ENCODE measurements at places on chromosomes 1 and 21.
A peak's percentile ranks its signal among the peaks of the same experiment; 100 is the strongest.

GRCh38 chr1:178093951-178094738 is at the start of gene RASAL2:
RASAL2 (plus strand) TSS chr1:178094104; CDS start chr1:178094493, 389 bp downstream.
- peak; percentile 4 for DNase-seq

GRCh38 chr1:152067150-152067549 is 21.7 kb downstream of the TCHHL1 start:
- no peak for DNase-seq

DNA sequence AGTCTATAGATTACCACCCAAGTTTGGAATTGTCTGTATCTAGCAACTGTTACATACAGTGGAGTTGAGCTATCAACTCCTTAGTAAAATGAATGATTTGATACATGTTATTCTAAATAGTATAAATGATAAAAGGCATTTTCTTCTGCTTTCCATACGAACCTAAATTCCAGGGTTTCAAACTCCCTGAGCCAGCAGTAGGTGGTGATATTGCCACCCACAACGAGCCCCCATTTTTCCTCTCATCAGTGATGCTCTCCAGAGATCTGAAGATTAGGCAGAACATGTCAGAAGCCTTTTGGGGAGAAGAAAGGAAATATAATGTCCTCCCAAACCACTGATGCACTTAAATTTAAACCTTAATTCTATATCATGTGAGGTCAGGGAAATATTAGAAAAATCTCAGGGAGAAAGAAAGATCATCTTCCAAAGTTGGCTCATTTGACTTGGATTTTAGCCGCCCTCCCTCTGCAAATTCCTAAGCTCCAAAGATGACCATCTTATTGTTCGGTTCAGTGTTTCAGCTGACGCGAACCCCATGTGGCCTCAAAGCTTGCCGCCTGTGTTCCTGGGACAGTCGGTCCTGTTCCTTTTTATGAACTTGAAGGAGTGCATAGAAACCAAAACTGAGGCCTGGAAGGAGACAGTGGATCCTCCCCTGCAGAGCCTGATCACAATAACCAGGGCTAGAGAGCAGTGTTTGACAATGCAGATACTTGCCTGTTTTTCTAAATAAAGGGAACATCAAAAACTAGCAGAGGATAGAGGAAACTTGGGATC is 2.3 kb downstream of the EVA1C start:
- DNase-seq: no peak

- DNase-seq: no peak
Measured at GRCh38 chr1:183365676-183366075, 52.5 kb downstream of the NMNAT2 start.

DNA sequence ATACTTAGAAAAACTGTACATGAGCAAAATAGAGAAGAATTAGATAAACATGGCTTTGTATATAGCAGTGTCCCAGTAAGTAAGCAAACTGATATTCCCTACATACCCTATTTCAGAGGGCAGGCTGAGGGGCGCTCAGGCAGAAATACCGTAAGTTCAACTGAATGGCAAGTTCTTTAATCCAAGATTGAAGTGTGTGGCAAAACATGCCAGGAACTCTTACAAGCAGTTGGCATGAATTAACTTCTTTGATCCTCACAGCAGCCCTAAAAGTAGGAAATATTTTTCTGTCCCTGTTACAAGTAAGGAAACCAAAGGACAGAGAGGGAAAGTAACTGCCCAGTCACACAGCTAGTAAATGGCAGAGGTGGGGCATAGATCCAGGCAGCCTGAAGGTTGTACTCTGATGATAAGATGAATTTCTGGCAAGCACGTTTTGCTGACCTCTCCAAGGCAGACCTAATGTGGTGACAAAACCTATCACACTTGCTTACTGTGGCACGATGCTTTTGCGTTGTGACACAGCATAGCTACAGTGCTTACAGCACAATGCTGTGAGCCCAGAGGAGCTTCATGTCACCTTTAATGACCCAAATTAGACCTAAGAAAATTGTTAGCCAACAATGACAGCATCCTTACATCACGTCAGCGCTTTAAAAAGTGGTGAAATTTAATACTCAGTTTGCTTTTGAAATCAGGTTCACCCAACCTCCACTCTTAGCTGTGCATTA is 35.0 kb upstream of the THEM4 start:
- DNase-seq: no peak

DNA sequence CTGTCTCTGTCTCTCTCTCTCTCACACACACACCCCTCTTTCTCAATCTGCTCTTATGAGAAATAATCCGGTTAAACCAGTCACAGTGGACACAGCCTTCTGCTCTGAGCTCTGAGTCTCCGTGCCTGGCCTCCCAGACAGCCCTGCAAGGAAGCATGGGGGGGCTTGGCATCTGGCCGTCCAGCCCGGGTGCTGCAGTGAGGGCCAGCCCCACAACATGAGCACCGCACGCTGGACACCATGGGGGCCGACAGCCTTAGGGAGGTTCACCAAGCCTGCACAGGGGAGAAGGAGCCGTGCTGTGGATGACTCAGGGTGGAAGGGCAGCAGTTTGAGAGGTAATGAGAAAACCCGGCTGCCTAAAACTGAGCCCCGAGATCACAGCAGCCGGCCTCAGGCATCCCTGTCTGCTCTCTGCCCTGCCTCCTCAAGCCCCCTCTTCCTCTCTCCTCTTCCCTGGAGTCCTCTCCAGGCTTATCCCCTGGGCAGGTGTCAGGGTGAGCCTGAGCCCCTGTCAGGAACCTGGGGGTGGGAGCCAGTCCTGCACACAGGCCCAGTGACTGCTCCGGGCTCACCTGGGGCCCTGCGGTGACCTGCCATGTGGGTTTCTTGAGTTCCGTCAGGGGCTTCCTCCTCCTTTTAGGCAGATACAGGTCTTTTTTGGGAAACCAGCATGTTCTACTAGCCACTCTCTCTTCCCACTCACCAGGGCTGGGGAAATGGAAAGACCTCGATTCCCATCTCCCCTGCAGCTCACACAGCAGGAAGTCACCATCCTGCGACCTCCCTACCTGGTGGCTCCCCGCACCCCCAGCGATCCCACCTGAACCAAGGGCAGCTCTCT is 92.8 kb downstream of the ITPKB start:
- DNase-seq: no peak

DNA sequence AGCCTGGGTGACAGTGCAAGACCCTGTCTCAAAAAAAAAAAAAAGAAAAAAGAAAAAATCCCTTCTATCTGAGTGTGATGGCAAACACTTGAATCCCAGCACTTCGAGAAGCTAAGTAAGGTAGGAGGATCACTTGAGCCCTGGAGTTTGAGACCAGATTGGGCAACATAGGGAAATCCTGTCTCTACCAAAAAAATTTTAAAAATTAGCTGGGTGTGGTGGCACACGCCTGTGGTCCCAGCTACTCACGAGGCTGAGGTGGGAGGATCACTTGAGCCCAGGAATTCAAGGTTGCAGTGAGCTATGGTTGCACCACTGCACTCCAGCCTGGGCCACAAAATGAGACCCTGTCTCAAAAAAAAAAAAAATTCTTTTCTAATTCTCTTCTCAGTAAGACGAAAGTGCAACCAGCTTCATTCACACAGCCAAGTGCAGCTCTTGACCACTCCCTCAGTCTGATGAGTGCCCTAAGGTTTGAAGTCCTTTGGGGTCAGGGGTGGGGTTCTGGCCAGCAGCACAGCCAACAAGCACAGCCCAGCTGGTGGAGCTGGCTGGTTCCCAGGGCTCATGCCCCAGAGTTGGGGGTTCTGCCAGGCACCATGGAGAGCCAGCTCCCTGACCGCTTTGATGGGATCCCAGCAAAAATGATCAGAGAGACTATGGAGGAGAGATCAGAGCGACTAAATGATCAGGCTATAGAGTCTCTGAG is 8.0 kb downstream of the SLC2A5 start:
- DNase-seq: no peak

DNA sequence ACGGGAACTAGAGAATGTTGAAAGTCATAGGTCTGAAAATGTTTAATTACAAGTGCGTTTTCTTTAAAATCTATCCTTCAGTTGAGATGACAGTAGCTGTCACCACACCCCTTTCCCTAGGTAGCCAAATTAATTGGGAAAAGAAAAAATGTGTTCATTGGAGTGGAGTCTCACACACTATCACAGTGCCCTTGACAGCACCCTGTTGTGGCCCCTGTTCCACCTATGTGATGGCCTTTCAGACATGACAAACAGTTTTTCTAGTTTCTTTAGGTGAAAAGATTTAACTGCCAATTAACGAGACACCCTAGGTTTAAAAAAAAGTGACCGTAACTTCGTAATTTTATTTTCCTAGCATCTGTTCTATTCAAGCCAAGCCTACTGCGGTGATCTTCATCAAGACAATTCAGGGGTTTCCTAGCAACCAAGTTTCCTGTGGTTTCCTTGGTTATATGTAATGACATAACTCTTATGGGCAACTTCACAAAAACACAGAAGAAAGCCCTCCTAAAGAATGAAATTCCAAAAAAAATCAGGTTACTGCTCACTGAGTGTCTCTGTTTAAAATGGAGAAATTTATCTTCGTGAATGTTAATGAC is 298.3 kb downstream of the PDE4B start:
- DNase-seq: no peak

DNA sequence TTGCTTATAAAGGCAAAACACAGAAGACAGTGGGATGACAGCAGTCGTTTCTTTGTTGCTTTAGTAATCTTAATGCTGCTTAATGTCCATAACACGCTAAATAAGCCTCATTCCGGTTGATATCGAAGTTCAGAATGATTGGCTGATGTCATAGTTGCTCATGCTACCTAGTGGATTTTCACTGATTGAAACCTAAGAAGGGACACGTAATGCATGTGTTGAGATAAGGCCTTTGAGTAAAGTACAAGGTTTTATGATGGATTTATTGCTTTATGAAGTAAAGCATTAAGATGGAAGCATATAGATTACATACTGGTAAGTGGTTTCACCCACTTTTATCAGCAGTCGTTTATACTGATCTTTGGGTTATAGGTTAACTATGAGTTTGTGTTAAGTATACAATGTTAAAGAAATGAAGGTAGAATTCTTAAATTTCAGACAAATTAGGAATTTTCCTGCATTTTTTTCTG is 25.1 kb downstream of the IARS2 start:
- no peak for DNase-seq

- no peak for DNase-seq
Measured at GRCh38 chr1:167165948-167166689, 54.6 kb upstream of the POU2F1 start.

- DNase-seq: no peak
Measured at GRCh38 chr21:46375560-46376230, 51.7 kb downstream of the PCNT start.

- DNase-seq: no peak
Measured at GRCh38 chr1:39996396-39997004, 41.6 kb downstream of the MFSD2A start.

- no peak for DNase-seq
Measured at GRCh38 chr1:58346036-58346355, 200.5 kb downstream of the OMA1 start.

GRCh38 chr21:32364387-32364786 is 28.4 kb downstream of the URB1 start:
- no peak for DNase-seq

DNA sequence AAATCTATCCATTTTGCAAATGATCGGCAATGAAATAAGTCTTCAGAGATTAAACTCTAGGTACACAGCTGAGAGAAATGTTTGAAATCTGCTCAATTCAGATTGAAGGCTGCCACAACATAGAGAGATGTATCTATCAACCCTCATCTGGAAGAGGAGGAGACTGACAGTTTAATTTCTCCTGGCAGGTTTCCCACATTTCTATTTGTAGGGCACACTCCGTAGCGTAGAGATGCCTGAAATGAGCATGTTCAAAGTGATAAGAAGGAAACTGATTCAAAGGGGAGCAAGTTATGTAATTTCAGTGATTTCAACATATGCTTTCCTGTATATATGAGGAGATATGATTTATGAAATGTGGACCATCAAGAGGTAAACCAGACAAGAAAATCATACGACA is 44.1 kb downstream of the NIBAN1 start:
- DNase-seq: no peak

- no peak for DNase-seq
Measured at GRCh38 chr1:185337246-185337645, 20.2 kb upstream of the IVNS1ABP start.

DNA sequence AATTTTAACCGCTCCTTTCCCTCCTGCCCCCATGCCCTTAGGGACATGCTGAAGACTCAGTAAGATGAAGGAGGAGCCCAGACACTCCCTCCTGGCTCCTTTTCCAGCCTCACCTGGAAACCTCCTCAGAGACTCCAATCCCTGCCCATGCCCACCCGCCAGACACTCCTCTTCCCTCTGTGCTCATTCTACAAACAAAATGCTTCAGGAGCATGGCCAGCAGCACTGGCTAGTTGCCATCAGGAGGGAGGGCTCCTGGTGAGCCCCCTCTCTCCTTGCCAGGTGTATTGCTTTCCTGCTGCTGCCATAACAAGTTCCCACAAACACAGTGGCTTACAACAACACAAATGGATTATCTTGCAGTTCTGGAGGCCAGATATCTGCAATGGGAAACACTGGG is 126.1 kb downstream of the PSMG1 start:
- DNase-seq: no peak

GRCh38 chr1:218049641-218050040 is 235.5 kb upstream of the RRP15 start:
- DNase-seq: no peak

GRCh38 chr1:40810927-40811326 is 27.3 kb downstream of the KCNQ4 start:
- no peak for DNase-seq

- no peak for DNase-seq
Measured at GRCh38 chr1:147757015-147757990, 3.1 kb downstream of the GJA5 start.

All from activated CD4-positive, alpha-beta T cell treated with anti-CD3 and anti-CD28 coated beads, Interleukin-2, amount 50 U/mL, for 48 hours (primary cell).